Sciatic nerve (tissue), 2 donors: ENCODE measurements at places on chromosomes 13 and 19. TPM values are rescaled to one million over a fixed set of nuclear protein-coding genes. Genes with fewer than 3 reads are reported as not detected.

DNA sequence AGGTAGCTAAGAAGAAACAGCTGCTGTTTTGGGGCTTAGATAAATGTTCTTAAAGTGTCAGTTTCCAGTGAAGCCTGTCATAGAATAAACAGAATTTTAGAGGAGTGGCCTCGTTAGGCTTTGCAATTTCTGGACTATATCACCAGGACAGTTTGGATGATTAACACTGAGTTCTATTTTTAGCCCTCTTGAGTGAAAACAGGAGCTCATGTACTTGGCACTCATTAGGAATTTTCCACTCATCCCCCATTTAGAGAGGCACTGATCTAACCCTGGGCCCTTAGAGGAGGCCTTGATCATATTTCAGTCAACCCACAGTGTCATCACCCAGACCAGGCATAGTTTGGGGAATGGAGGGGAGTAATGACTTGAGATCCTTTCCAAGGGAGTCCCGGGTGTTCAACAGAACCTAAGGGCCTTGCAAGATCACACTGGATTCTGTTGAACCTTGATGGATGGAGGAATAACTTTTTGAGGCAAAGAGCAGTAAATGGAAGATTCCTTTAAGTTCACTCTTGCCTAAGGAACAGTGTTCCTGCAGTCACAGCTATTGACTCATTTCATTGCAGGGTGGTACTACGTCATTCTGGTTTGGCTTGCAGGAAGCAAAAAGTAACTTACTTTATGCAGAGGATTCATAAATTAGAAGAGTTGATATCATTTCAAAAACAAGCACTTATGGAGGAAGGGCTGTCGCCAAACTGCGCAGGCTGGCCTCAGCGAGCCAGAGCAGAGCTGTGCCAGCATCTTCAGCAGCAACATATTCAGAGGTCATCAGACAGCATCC is 160.2 kb downstream of the SLC7A1 start:
- no peak for DNase-seq

DNA sequence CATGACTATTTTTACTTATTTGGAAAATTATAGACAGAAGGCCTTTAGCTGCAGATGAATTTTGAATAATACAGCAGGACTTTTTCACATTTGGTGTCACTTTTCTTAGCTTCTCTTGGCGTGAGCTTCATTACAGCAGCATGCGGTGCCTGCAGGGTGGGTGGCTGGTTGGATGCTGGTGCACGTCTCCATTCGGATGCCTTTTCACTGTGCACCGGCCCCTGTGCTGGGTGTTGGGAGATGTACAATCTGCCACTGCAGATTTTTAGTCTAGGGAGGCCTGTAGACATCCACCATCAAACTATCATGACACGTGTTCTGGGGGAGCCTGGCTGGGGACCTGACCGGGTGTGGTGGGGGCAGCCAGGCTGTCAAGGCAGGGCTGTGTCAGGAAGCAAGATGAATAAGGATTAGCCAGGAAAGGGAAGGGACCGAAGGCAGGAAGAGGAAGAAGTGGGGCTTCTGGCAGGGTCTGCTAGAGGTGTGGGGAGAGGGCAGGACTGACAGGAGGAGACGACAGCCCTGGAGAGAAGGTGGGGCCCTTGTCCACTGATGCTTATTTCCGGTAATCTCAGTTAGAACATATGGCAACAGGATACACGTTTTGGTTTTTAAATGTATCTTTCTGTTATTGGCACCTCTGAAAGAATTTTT is 88.8 kb downstream of the ARHGEF7 start:
- no peak for DNase-seq

Gene DNAAF3
- total RNA-seq = 0.62 TPM

GRCh38 chr13:88601949-88602348 is 930.8 kb downstream of the SLITRK5 start:
- DNase-seq = no peak

Gene HSD17B14
- 22.2 TPM for total RNA-seq

DNA sequence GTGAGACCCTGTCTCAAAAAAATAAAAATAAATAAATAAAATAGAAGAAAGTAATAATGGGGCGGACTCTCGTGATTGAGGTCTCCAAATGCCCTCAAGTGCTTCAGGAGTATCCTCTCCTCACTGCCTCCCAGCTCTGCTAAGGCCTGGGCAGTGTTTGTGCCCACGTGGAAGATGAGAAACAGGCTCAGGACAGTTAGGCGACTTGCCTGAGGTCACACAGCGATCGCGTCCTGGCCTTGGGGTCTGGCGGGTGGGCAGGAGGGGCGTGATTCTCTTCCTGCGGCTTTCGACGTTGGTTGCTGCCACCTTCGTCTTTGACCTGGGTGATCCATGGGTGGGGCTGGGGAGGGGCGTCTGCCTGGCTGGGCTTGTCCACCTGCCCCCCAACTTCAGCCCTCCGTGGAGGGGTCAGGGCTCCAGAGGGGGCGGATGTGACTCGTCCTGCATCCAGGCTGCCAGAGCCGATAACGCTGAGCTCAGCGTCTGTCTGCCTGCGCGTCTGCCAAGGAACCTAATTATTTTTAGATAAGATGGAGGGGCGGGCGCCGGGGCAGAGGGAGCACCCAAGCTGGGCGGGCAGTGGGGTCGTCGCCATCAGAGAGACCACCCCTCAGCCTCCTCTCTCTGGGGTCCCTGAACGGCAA is 56.9 kb downstream of the NFIC start:
- DNase-seq = no peak

GRCh38 chr19:45569619-45570421 is 14.8 kb downstream of the OPA3 start:
- no peak for DNase-seq

GRCh38 chr19:31759359-31759758 is 410.1 kb upstream of the TSHZ3 start:
- no peak for DNase-seq

- no peak for DNase-seq
Measured at GRCh38 chr19:9966448-9966847, 30.1 kb upstream of the OLFM2 start.

DNA sequence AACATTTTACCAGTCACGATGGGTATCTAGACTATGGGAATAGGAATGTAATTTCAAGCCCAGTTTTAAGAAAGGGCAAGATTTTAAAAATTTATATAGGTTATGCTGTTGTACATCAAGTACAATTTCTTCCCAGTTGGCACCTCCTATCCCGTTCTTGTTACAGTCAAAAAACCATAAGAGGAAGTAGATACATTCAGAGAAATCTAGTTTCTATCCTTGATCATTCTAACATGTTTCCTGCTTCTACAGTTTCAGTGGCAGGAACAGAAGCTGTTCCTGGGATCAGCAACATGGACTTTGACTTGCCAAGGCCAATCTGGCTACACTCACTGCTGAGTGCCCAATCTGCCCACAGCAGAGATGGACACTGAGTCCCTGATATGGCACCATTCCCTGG is 14.7 kb upstream of the FPR3 start:
- DNase-seq = no peak

DNA sequence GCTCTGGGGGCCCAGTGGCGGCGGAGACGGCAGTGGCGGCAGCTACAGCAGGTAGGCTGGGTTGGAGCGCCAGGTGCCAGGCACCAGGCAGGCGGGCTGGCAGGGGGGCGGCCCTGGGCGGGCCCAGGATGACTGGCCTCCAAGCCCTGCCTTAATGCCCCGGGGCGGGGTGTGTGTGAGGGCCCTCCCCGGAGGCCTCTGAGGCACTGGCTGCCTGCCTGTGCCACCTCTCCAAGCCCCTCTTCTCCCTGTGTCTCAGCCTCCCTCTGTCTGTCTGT is at the start of gene KLK11:
Gene KLK11 (minus strand): TSS at position 63 of the 278 bp plus-strand sequence. CDS start 985 bp downstream, outside the sequence.
- no peak for DNase-seq

DNA sequence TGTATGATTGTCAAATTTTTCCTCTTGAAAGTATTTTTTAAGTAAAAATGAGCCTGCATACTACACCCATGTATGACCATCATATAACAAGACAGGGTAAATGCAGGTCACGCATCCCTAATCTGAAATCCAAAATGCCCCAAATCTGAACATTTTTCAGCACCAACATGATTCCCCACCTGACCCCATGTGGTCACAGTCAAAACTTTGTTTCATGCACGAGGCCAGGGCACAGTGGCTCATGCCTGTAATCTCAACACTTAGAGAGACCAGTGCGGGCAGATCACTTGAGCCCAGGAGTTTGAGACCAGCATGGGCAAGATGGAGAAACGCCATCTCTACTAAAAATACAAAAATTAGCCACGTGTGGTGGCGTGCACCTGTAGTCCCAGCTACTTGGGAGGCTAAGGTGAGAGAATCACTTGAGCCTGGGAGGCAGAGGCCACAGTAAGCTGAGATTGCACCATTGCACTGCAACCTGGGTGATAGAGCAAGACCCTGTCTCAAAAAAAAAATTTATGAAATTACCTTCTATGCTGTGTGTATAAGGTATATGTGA is 63.7 kb upstream of the NPAS1 start:
- no peak for DNase-seq

- DNase-seq = no peak
Measured at GRCh38 chr19:5698635-5699422, 8.7 kb downstream of the RPL36 start.

GRCh38 chr13:22270881-22271280 is 600.0 kb downstream of the FGF9 start:
- no peak for DNase-seq

Gene TNFSF13B
- total RNA-seq = 12.3 TPM

Gene TNFSF11
- total RNA-seq = not detected

Gene OLFM2
- 6.9 TPM for total RNA-seq

DNA sequence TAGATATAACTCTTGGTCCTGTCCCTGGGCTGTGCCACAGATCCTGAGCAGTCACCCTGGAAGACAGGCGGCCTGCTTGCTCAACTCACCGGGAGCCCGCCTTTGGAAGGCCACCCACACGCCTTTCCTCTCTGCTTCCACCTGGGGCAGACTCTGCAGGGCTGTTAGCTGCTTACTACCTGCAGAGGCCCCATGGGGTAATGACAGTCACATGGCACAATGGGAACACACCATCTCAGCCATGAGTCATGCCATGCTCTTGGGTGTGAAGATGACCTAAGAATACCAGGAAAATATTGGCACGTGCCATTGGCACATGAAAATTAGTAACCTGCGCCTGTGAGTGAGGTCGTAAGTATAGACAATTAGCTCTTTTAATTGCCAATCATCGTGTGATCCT is 108.6 kb downstream of the COL4A2 start:
- no peak for DNase-seq

Gene RXFP2
- total RNA-seq = not detected

- DNase-seq = no peak
Measured at GRCh38 chr19:38375748-38376147, 1.4 kb downstream of the PSMD8 start.

DNA sequence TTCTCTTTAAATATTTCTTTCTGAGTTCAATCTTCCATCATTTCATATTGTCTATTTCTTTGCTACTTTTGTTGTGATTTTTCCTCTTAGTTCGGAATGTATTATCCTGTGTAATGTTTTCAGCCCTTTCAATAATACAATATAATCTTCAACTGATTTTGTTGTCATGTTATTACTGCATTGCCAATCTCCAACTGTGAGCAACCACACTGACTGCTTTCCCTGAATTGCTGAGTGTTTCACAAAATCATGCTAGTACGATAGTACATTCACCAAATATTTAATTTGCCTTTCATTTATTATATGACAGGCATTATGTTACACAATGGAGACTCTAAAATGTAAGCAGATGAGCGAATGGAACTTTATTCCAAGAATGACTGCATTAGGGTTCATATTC is 744.3 kb upstream of the ATXN8OS start:
- DNase-seq = no peak

Gene SLC10A2
- not detected for total RNA-seq

DNA sequence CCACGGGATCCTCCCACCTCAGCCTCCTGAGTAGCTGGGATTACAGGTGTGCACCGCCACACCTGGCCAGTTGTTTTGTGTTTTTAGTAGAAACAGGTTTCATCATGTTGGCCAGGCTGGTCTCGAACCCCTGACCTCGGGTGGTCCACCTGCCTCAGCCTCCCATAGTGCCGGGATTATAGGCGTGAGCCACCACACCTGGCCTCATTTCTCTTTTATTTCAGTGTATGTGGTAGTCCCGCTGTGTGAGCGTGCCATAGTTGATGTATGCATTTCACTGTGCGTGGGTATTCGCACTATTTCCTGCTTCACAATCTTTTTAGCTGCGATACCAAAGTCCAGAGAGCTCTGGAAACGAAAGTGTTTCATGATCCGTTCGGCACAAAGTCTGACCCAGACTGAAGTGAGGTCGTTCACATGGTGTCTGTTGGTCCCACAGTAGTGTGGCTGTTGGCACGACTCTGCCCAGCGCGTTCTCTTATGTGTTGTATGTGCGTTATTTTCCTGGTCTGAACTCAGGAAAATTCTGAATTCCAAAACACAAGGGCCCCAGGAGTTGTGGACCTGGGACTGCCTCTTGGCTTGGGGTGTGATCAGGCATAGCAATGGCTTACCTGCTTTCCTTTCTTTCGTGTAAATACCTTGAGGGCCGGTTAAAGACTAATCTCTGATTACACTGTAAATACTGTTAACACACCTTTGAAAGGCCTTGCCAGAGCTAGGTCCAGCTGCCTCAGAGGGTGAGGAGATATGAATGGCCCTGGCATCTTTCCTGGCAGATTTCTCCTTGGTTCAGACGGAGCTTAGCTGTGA is 8.6 kb downstream of the EPN1 start:
- no peak for DNase-seq

Gene ANO8
- total RNA-seq = 14.8 TPM

DNA sequence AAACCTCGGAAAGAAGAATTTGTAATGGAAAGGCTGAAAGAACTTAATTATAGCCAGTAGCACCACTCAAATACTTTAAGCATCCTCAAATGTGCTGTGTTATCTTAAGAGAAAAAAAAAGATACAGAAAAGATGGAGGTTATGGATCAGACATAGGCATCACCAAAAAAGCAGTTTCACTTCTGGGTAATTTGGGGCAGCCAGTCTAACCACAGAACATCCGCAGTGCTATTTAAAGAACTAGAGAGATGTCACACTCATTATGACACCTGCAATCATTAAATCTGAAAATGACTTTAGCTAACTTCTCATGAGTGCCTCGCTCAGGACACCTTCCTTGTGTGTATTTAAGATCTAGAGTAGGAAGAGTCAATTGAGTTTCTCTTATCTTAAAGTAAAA is 211.8 kb downstream of the RBM26 start:
- no peak for DNase-seq

Gene PTPRH
- total RNA-seq = 1.5 TPM

Gene CGB2
- total RNA-seq = not detected

Gene FGF22
- 3.2 TPM for total RNA-seq

GRCh38 chr19:50906217-50906616 is 5.0 kb downstream of the KLK4 start:
- DNase-seq = no peak

- DNase-seq = peak; percentile 74
Measured at GRCh38 chr19:38361633-38362075, 12.7 kb upstream of the PSMD8 start.

DNA sequence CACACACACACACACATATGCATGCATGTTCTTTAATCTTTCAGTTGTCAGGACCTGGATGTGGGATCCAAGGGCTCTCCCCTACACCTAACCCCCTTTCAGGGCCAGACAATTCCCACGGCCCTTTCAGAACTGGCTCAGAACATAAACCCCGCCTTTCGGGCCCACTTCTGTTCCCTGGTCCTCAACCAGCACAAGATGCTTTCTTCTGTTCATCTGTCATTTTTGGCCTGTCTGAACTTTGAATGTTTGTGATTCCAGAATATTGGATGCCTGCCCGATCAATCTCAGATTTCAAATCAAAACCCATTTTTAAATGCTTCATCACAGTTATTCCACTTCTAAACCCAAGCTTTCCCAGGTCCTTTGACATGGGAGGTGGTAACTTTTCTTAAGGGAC is 167.3 kb downstream of the USP12 start:
- no peak for DNase-seq

GRCh38 chr13:29888306-29888705 is 37.9 kb upstream of the UBL3 start:
- DNase-seq = no peak

GRCh38 chr13:32804673-32805230 is 211.5 kb upstream of the KL start:
- DNase-seq = no peak
